Stimulated activated CD8-positive, alpha-beta memory T cell treated with anti-CD3 and anti-CD28 coated beads, Interleukin-2, amount 100 ng/mL, for 1 hour (primary cell): ENCODE measurements at places on chromosomes 7 and 10.

- no peak for DNase-seq
Measured at GRCh38 chr7:115812794-115813193, 217.8 kb downstream of the TFEC start.

DNA sequence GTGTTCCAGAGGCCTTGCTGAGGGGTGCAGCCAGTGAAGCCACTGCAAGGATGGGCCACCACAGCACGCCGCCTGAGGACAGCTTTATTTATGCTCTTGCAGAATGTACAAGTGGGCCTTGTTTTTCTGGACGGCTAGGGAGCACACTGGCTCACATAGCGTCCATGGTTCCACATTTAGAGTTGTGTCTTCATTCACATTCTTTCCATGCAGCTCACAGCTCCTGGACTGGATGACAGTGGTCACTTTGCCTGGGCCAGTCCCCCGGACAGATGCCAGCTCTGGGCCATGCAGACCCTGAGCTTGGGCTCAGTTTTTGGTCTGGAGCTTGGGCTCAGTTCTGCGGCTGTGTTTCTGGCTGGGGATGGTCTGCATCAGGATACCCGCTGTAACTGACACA, 2.6 kb upstream of the C10orf71 start:
- no peak for DNase-seq

GRCh38 chr10:20200758-20201157, 384.5 kb downstream of the PLXDC2 start:
- DNase-seq = no peak

DNA sequence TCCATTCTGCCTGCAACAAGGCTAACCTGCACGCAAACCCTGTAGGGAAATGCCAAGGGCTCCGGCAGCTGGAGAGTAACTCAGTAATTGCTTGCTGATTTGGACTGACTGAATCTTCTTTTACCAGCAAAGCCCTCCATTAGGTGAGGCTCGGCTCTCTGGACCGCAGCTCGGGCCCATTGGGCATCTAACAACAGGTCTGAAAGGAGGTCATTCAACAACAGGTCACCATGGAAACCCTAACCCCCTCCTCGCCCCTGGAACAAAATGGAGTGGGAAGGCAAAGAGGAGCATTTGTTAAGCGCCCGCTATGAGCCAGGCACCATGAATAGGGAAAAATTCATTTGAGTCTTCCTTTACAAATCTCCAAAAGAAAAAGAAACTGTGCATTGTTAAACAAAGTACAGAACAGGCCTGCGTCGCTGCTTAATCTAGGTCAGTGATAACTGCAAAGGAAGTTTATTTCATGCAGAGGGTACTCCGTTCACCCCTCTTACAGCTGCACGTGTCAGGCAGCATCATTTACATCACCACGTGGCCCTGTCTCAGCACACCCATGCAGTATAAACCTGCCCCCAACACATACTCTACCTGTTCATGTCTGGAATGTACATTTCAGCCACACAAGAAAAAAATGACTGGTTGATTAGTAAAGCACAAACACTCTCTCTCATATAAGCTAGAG, 248.8 kb upstream of the NEBL start:
- no peak for DNase-seq

DNA sequence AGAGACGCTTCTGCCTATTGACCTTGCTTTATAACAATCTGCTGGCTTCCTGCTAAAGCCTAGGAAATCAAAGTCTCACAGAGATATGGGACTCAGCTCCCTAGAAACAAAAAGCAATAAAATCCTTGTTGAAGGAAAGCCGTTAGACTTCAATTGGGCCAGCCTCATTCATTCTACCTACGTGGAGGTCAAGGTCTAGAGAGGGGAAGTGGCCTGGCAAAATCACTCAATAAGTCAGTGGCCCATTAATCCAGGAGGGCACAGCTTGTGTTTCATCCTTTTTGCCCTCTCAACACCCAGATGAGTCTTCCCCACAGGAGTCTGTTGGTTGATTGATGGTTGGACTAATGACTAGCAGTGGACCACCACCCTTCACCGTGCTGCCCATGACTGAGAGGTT, 40.5 kb upstream of the ACSL5 start:
- DNase-seq = no peak

- no peak for DNase-seq
Measured at GRCh38 chr10:103166523-103166922, 26.5 kb downstream of the NT5C2 start.
